Epithelial cell of esophagus (primary cell): ENCODE measurements at places on chromosomes 16 and 17.
A peak's percentile ranks its signal among the peaks of the same experiment; 100 is the strongest.

DNA sequence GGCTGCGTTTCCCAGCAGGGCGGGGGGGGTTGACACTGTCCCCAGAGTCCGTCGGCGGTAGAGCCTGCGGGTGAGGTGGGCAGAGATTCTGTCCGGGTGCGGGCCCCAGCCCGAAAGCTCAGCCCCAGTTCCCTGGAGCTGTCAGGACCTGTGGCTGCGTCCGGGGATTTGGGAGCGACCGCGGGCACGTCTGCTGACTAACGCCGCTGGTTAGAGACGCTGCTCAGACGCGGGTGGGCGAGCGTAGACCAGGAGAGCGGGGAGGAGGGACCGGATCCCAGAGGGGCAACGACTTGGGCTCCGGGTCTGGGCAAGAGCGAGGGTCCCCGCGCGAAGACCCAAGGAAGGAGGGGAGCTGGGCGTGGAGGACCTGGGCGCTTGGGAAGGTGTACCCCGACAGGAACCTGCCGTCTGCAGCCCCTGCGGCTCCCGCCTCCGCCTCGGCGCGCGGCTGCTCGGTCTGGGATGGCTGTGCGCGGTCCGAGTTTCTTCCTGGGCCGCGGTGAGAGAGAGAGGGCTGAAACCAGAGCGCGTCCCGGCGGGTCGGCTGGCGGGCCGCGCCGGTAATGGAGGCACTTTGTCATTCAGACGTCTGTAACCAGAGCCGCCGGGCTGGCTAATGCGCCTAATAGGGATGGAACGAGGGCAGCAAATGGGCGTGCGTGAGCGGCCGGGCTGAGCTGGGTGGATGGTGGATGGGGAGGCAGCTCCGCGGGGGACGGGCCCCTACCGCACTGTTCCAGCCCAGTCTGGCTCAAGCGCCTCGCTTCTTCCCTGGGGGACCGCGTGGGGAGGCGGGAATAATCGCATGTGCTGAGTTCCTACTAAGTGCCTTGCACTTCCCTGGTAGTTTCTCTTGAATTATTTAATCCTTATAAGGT lies 2.3 kb downstream of the NGFR start:
- DNase-seq = peak; percentile 53

DNA sequence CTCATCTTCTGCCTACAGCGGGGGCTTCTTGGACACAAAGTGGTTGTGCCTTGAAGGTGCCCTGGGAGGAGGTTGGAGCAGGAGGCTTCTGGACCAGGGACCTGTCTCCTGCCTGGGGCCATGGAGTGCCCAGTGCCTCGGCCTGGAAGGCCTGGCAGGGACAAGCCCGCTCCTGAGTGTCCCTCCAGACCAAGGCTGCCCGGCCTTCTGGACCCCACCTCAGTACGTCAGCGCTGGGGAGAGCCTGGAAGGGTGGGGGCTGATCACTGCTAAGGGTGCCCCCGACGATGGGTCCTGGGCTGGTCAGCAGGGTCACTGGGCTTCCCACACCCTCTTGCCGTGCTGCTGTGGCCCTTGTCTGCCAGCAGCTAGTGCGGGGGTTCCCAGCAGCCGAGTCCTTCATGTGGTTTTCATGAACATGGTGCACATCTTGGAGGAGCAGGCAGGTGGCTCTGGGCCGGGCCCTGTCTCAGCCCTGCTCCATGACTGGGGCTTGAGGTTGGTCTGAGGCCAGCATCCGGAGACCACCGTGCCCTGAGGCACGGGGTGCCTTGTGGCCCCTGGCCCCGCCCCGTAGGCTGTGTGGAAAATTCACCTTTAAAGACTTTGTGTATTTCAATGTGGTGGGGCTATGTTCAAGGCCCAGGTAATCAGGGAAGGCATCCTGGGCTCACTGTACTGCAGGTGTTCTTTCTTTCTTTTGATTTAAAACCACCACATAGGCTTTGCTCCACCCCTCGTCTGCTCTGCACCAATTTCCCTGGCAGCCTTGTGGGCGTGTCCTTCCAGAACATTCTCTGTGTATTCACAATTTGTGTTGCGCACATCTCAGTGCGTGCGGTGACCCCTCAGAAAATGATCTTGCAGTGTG lies 22.4 kb downstream of the MGRN1 start:
- no peak for DNase-seq

DNA sequence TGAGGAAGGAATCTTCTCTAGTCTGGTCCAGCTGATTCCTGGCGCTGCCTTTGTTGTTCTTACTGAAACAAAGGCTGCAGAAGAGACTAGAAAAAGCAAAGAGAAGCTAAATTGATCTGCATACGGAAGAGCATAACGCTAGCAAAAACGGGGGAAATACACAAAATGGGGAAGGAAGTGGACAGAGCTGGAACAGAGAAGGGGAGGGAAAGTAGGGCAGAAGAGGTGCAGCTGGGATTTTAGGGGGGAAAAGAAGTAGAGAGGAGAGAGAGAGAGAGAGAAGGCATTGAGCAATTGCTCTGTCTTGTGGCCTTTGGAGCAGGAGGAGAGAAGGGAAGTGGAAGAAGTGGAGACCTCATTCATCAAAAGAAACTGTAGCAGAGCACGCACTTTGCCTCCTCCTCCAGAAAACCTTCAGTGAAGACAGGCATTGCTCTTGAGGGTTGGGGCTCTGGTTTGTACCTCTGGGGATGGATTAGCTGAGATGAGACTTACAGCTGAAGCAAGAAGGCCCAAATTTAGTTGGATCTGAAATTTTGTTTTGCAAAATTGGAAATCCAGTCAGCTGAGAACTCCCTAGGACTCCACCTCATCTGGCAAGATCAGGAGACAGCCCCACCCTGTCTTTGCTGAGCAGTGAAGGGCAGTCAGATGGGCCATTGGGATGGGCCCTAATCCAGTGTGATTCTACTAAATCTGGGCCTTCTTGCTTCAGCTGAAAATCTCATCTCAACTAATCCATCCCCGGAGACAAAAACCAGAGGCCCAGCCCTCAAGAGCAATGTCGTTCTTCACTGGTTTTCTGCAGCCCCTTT lies 55.8 kb downstream of the CDRT4 start:
- DNase-seq = no peak

DNA sequence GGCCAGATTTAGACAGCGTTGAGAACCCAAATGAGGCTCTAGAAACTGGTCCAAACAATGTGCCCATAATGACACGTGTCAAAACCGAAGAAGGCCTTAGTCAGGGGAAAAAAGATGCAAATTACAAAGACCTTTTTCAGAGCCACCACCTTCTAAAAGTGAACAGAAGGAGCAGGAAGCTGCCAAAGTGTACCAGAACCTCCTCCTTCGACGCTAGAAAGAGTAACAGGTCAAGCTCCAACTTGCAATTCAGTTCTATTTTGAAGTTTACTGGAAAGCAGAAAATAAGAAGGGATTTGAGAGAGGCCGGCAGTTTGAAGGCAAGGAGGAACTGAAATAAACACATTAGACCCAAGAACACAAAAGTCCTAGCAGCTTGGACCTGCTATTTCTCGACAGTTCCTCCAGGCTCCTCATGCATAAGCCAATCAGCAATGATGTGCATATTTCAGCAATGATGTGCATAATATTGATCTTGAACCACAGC lies 61.8 kb downstream of the XYLT1 start:
- DNase-seq = no peak

DNA sequence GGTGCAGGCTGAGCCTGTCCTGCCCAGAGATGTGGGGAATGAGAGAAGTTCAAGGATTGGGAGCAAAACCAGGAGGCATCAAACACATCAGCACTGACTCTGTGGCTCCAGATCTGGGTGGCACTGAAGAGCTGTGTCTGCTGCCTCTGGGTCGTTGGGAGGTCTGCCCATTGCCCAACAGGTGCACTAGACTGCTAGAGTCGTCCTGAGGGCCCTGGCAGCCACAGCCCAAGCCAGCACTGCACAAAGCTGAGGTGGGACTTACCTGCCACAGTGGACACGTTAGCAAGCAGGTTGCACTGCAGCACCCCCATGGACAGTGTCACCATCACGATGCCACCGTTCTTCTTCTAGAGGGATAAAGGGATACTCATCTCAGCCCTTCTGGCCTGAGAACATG lies 3.3 kb downstream of the DPEP3 start:
- no peak for DNase-seq

DNA sequence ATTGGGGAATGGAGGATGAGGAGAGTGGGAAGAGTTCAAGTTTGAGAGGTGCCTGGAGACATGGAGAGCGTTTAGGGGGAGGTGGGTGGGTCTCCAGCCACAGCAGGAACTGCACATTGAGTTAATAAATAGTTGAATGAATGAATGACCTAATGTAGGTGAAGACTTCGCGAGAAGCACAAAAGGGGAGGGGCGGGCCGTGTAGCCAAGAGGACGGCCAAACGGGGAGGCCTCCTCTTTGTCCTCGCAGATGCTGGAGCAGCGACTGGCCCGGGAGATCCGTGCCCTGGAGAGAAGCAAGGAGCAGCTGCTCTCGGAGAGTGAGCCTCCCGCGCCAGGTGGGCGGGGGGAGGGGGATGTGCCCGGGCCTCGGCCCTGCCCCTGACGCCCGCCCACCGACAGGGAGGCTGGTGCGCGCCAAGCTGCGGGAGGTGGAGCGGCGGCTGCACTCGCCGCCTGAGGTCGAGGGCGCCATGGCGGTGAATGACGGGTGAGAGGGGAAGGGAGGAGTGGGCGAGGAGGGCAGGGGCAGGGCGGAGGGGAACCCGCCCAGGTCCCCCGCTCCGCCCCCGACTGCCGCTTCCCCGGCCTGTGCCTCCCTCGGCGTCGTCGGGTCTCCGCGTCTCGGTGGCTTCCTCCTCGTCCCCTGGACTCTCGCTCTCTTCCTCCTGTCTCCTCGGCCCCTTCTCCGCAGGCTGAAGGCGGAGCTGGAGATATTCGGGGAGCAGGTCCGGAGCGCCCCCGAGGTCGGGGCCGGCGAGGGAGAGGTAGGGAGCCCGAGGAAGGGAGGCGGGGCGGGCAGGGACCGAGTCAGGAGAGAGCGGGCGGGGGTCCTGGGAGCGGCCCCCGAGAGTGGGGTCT lies 12.9 kb downstream of the SYCE1L start:
- peak; percentile 56 for DNase-seq
